NCI-H524 (cell line): ENCODE measurements at places on chromosomes 5 and 9.

DNA sequence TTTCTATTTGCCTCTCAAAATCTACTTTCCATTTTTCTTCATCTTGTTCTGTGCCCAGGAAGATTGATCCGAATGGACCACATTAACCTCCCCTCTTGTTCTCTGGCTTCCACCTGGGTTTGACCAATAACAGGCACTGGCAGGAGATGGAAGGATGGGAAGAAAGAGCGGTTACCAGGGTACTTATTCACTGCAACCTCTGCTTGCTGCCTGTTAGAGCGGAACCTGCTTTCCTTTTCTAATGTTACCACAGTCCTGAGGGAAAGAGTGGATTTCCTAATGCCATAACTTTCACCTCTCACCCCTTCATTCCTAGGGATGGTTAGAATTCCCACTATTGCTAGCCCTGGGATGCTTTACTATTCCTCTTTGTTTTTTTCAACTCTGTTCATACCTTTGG is 262.1 kb downstream of the RFX3 start:
- DNase-seq = no peak

GRCh38 chr5:133245191-133246052 is 193.6 kb downstream of the HSPA4 start:
- no peak for DNase-seq

DNA sequence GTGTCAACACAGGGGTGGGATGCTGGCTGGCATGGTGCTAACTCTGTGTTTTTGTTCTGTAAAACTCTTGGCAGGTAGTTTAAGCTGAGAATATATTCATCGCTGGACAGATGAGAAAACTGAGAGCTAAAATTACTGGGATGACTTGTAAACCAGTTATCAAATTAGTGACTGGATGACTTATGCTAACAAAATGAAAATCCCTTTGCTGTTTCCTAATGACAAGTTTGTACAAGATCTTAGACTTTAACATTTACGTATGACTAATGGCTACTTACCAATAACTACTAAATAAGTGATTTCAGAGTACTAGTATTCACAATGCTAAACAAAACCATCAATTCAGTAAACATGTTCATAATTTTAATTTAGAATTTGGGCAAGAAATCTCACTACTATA is 854.8 kb upstream of the ARRDC3 start:
- DNase-seq = no peak

GRCh38 chr5:66680221-66680620 is 84.0 kb downstream of the MAST4 start:
- no peak for DNase-seq

- DNase-seq = no peak
Observed at GRCh38 chr5:143741421-143741820, 70.5 kb upstream of the HMHB1 start.

DNA sequence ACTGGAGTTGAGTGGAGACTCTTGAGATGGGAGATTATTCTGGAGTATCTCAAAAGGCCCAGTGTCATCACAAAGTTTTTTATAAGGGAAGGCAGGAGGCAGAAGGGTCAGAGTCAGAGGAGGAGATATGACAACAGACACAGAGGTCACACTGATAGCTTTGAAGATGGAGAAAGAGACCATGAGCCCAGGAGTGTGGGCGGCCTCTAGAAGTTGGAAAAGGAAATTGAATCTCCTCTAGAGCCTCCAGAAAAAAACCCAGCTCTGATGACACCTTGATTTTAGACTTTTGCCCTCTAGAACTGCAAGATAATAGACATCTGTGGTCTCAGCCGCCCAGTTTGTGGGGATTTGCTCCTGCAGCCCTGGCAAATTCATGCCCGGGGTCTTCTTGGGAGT is 64.8 kb upstream of the SPTLC1 start:
- no peak for DNase-seq

DNA sequence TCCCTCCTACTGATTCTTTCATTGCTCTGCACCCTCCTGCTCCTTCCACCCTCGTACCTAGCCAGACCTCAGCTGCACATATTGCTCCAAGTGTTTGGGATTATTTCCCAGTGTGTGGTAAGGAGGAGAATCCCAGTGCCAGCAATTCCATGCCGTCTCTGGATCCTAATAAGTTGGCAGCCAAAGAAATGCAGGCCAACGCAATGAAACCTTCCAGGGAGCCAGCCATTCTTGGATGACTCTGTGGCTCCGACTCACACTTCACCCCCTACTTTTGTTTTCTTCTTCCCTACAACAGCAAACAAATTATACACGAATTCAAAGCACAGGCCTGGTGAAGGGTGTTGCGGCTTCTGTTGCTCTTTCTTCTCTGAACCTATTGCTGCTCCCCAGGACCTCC is 82.5 kb upstream of the SLC1A3 start:
- DNase-seq = no peak
